Tibial artery (tissue), 4 donors: ENCODE measurements at places on chromosomes 5 and 9.
A peak's percentile ranks its signal among the peaks of the same experiment; 100 is the strongest.

GRCh38 chr5:7662289-7662688 lies 188.6 kb downstream of the CFAP90 start:
- no peaks in the 10 kb centered on the region for H3K36me3 ChIP-seq
- H3K4me3 ChIP-seq, result no peak overlapping the region
- DNase-seq, result no peak
- no peaks in the 10 kb centered on the region for H3K4me1 ChIP-seq

- peak overlapping the region; percentile 46 for H3K27ac ChIP-seq
- peaks cover 49% of the 10 kb centered on the region for H3K36me3 ChIP-seq
- H3K4me3 ChIP-seq, result no peak overlapping the region
- no peaks in the 10 kb centered on the region for H3K27me3 ChIP-seq
- peaks cover 57% of the 10 kb centered on the region for H3K4me1 ChIP-seq
Measured at GRCh38 chr5:55427157-55427556, 107.6 kb downstream of the PLPP1 start.

GRCh38 chr5:31359839-31360238 lies 166.4 kb downstream of the CDH6 start:
- DNase-seq, result no peak
- no peak overlapping the region for H3K4me3 ChIP-seq
- H3K27ac ChIP-seq, result no peak overlapping the region
- H3K36me3 ChIP-seq, result no peaks in the 10 kb centered on the region
- no peaks in the 10 kb centered on the region for H3K4me1 ChIP-seq

GRCh38 chr9:134314950-134315715 lies 11.1 kb upstream of the RXRA start:
- DNase-seq, result peak; percentile 58
- H3K4me3 ChIP-seq, result no peak overlapping the region
- no peaks in the 10 kb centered on the region for H3K27me3 ChIP-seq
- no peaks in the 10 kb centered on the region for H3K36me3 ChIP-seq
- peaks cover 4% of the 10 kb centered on the region for H3K4me1 ChIP-seq
- no peak overlapping the region for H3K27ac ChIP-seq

DNA sequence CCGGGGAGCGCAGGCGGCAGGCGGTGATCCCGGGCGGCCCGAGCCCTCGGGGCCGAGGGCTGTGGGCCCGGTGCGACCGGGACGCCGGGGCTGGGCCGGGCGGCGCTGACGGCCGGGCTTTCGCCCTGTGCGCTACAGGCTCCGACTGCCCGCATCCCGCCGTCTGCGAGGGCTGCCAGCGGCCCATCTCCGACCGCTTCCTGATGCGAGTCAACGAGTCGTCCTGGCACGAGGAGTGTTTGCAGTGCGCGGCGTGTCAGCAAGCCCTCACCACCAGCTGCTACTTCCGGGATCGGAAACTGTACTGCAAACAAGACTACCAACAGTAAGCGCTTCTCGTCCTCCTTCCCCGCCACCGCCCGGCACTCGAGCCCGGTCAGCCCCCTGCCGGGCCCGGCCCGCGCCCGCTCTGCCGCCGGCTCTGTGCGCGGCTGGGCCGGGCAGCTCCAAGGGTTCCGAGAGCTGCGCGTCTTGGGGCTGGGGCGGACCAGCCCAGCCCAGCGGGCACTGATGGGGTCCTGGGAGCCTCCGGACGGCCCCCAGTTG lies 1.6 kb downstream of the LMX1B start:
- peak overlapping the region; percentile 39 for H3K4me3 ChIP-seq
- H3K36me3 ChIP-seq, result no peaks in the 10 kb centered on the region
- H3K27ac ChIP-seq, result no peak overlapping the region
- H3K27me3 ChIP-seq, result no peaks in the 10 kb centered on the region
- no peak for DNase-seq
- H3K4me1 ChIP-seq, result no peaks in the 10 kb centered on the region

- no peak overlapping the region for H3K4me3 ChIP-seq
- peak overlapping the region; percentile 22 for H3K27ac ChIP-seq
- DNase-seq, result peak; percentile 68
- H3K4me1 ChIP-seq, result no peaks in the 10 kb centered on the region
- H3K36me3 ChIP-seq, result no peaks in the 10 kb centered on the region
Measured at GRCh38 chr5:64147849-64148441, 17.7 kb upstream of the RNF180 start.

DNA sequence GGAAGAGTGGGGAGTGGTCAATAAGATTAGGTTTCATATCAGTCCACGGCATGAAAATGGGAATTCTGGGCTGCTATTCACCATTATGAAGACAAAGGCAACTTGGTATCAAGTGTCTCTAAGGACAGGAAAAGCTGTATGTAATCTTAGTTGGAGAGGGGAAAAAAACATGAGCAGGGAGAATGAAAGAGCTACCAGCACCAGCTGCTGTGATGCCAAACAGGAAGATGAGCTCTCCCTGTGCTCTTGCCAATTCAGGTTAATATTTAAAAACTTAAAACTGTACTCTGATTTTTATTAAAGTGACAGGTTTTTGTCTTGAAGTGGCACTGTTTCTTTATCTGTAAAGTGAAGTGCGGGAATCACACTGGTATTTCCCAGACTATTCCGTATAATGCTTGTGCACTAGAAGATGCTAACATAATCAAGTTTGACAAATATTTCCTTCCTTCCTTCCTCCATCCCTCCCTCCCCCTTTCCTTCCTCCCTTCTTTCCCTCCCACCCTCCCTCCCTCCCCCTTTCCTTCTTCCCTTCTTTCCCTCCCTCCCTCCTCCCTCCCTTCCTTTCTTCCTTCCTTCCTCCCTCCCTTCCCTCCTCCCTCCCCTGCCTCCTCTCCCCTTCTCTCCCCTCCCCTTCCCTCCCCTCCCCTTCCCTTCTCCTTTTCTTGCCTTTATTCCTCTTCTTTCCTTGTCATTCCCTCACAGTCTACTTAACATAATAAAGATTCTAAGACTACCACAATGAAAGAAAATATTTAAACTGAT lies 1383.0 kb upstream of the C9orf72 start:
- H3K27ac ChIP-seq, result no peak overlapping the region
- no peaks in the 10 kb centered on the region for H3K4me1 ChIP-seq
- H3K4me3 ChIP-seq, result no peak overlapping the region
- no peak for DNase-seq

DNA sequence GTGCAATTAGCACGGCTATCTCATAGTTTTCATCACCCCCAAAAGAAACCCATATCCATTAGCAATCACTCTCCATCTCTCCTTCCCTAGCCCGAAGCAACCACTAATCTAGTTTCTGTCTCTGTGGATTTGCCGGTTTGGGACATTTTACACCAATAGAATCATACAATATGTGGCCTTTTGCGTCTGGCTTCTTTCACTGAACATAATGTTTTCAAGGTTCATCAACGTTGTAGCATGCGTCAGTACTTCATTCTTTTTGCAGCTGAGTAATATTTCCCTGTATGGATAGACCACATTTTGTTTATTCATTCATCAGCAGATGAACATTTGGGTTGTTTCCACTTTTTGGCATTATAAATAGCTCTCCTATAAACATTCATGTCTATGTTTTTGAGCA lies 75.4 kb upstream of the TBC1D2 start:
- H3K4me3 ChIP-seq, result no peak overlapping the region
- H3K4me1 ChIP-seq, result no peaks in the 10 kb centered on the region
- DNase-seq, result no peak
- H3K27me3 ChIP-seq, result peaks cover 3% of the 10 kb centered on the region

GRCh38 chr9:17280350-17281012 lies 145.6 kb downstream of the CNTLN start:
- no peak overlapping the region for H3K4me3 ChIP-seq
- H3K27me3 ChIP-seq, result no peaks in the 10 kb centered on the region
- no peak overlapping the region for H3K27ac ChIP-seq
- no peak for DNase-seq
- H3K4me1 ChIP-seq, result no peaks in the 10 kb centered on the region

DNA sequence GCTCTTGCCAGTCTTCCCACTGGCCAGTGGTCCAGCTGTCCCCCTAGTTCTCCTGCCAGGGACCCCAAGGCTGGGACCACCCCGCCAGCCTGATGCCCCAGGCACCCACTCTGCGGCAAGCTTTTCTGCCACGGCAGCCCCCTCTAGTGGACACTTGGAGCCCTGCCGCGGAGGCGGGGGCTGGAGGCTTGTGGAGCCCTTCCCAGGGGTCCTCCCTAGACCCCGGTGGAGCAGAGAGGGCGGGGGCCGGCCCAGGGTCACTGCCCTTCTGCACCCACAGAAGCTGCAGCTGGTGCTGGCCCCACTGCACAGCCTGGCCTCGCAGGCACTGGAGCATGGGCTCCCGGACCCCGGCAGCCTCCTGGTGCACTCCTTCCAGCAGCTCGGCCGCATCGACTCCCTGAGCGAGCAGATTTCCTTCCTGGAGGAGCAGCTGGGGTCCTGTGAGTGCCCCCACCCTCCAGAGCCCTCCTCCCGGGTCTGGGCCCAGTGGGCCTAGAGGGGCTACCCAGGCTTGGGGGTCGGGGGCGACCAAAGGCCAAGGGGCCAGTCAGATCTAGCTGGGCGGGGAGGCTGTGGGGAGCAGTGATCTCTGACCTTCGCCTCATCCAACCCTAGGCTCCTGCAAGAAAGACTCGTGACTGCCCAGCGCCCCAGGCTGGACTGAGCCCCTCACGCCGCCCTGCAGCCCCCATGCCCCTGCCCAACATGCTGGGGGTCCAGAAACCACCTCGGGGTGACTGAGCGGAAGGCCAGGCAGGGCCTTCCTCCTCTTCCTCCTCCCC lies 9.1 kb downstream of the EGFL7 start:
- H3K27ac ChIP-seq, result no peak overlapping the region
- no peak overlapping the region for H3K4me3 ChIP-seq
- peaks cover 53% of the 10 kb centered on the region for H3K27me3 ChIP-seq
- H3K4me1 ChIP-seq, result no peaks in the 10 kb centered on the region
- DNase-seq, result no peak

GRCh38 chr5:154701181-154701580 lies 54.0 kb upstream of the LARP1 start:
- DNase-seq, result no peak

DNA sequence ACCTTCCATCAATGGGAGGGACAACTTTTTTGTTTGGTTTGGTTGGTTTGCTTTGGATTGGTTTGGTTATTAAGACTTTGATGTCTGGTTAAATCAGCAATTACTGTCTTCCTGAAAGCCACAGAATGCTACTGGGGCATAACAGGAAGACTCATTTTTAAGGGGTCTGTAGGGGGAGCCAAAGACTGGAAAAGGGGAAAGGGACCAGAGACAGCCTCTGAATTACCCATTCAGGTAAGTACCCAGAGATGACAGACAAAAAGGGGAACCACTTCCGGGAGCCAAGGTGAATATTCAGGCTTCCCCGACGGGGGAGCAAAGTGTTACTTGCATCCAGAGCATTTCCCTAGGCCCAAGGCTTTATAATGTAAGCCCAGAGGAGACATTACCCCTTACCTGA lies 4.6 kb upstream of the FEM1C start:
- H3K4me3 ChIP-seq, result no peak overlapping the region
- no peaks in the 10 kb centered on the region for H3K4me1 ChIP-seq
- H3K36me3 ChIP-seq, result no peaks in the 10 kb centered on the region
- no peak overlapping the region for H3K27ac ChIP-seq
- no peak for DNase-seq
- H3K27me3 ChIP-seq, result no peaks in the 10 kb centered on the region
